ENCODE measurements at places on chromosomes 3 and 15. TPM values are rescaled to one million over a fixed set of nuclear protein-coding genes. Genes with fewer than 3 reads are reported as not detected.

HACL1 gene
- 7.8 TPM for polyA plus RNA-seq

ADAMTS9 gene
- polyA plus RNA-seq = not detected

VGLL3 gene
- not detected for polyA plus RNA-seq

TNIK gene
- 0.75 TPM for polyA plus RNA-seq

TM4SF18 gene
- polyA plus RNA-seq = not detected

DNA sequence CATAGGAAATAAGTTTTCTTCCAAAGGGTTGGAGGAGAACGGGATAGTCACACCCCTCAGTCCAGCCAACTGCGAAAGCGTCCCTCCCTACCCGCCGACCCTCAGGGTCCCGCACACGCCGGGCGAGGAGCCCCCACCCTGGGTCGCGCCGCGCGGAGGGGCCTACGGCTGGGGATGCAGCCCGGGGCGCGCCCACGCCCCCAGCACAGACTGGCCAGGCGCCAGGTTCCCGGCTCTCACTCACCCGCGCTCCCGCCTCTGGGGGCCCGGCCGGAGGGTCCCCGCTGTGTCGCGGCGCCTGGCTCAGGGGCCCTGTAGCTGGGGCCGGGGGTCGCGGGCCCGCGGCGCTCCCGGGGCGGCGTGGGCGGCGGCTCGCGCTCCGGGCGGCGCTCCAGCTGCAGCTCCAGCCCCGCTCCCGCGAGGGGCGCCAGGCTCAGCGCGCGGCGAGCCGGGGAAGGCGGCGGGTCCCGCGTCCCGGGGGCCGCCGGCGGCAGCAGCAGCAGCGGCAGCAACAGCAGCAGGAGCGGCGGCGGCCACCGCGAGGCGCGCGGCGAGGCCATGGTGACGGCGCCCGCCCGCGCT, 375 bp downstream of the HEG1 start:
- peaks cover 28% of the 10 kb centered on the region for H3K4me1 ChIP-seq
- H3K27me3 ChIP-seq = peaks cover 25% of the 10 kb centered on the region
- no peak overlapping the region for H3K27ac ChIP-seq
- peak overlapping the region; percentile 50 for H3K4me3 ChIP-seq
- DNase-seq = no peak

- no peak for DNase-seq
- no peaks in the 10 kb centered on the region for H3K27me3 ChIP-seq
- no peak overlapping the region for H3K4me3 ChIP-seq
- no peaks in the 10 kb centered on the region for H3K4me1 ChIP-seq
These were observed 196.4 kb downstream of the VGLL3 start for GRCh38 chr3:86794361-86795065.

- H3K36me3 ChIP-seq = no peaks in the 10 kb centered on the region
- H3K4me3 ChIP-seq = no peak overlapping the region
- H3K27me3 ChIP-seq = no peaks in the 10 kb centered on the region
- no peaks in the 10 kb centered on the region for H3K4me1 ChIP-seq
- no peak overlapping the region for H3K27ac ChIP-seq
These were observed 70.5 kb upstream of the KLHL25 start for GRCh38 chr15:85865070-85865684.

DNA sequence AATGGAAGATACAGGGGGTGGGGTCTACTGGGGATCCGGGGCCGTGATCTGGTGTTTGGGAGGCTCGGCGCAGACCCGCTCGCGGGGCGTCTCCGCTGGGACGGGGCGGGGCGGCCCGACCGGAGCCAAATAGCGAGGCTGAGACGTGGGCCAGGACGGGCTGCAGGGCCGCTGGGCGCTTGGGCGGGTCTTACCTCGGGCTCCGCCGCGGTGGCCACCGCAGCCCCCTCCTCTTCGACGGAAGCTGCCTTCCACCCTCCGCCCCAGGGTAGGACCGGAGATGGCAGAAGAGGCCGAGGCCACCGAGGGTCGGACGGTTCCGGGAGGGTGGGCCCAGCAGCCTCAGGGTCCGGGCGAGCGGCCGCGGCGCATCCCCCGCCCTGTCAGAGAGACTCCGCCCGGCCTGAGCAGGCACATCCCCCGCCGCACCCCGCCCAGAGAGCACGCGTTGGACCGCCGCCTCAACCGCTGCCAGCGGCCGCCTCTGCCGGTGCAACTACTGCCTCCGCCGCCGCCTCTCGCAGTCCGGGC, 399 bp downstream of the MYO9A start:
- DNase-seq = no peak
- no peaks in the 10 kb centered on the region for H3K27me3 ChIP-seq
- peaks cover 25% of the 10 kb centered on the region for H3K4me1 ChIP-seq

DNA sequence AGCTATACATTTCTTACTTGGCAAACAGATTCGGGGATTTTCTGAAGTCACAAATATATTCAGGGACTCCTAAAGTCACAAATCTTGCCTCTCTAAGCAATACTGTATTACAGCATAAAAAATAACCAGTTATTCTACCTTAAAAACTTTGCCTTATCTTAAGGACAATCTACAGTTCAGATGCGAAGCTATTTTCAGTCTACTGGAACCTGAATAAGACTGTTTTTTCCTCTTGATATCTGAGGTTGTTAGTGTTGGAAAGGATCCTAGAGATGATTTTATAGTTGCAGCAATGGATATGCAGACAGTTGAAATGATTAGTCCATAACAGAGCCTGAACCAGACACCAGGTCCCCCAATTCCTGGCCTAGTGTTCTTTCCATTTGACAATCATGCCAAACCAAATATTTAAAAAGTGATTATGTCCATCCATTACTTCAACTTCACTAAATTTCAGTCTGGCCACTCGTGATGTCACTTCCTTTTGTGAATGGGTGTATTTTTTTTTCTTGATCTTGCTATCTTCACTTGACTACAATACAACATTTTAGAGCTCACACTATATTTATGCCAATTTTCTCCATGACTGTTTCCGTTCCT, 1.8 kb downstream of the HDGFL3 start:
- DNase-seq = peak; percentile 5
- no peak overlapping the region for H3K27ac ChIP-seq
- peaks cover 16% of the 10 kb centered on the region for H3K4me1 ChIP-seq
- H3K4me3 ChIP-seq = peak overlapping the region; percentile 81

GRCh38 chr3:94146455-94146854, 83.6 kb downstream of the NSUN3 start:
- DNase-seq = no peak
- H3K4me1 ChIP-seq = no peaks in the 10 kb centered on the region
- H3K4me3 ChIP-seq = no peak overlapping the region
- H3K36me3 ChIP-seq = no peaks in the 10 kb centered on the region
- H3K27ac ChIP-seq = no peak overlapping the region

- H3K27me3 ChIP-seq = no peaks in the 10 kb centered on the region
- no peak overlapping the region for H3K4me3 ChIP-seq
- H3K4me1 ChIP-seq = peaks cover 50% of the 10 kb centered on the region
- DNase-seq = peak; percentile 71
- peak overlapping the region; percentile 70 for H3K27ac ChIP-seq
- no peaks in the 10 kb centered on the region for H3K36me3 ChIP-seq
These were observed 81.7 kb downstream of the HCN4 start for GRCh38 chr15:73287019-73287418.

DNA sequence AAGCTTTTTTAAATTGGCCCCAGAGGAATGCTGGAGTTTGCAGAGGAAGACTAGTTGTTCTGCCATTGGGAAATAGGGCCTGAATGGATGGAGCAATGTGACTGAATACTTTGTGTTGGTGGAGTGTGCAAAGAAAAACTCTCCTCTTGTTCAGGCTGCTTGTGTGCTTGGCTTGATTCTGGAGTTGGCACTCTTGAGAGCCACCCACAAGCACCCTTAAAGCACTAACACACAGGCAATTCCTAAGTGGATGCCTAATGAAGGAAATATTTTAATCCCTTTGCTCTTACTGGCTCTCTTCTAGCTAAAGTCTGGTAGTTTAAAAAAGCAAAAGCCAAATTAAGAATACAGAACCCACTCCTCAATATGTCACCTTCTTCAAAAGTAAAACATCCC, 304.4 kb upstream of the C2CD4B start:
- H3K4me1 ChIP-seq = no peaks in the 10 kb centered on the region
- DNase-seq = no peak
- no peaks in the 10 kb centered on the region for H3K27me3 ChIP-seq
- H3K27ac ChIP-seq = no peak overlapping the region
- no peaks in the 10 kb centered on the region for H3K36me3 ChIP-seq

DNA sequence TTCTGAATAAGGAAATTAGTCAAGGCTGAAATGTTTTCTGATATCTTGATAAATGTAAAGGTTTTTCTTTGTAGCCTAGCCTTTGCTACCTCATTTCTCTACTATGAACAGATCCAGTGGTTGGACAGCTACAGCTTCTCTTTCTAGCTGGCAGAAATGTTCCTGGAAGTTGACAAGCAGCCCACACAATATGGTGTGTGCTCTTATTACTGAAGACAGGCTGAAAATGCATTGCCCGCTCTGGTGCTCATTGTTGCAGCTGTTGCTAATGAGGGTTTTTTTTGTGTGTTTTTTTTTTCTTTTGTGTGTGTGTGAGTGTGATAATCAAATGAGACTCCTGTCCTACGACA, 844.3 kb upstream of the SEMA6D start:
- DNase-seq = no peak
- H3K4me3 ChIP-seq = no peak overlapping the region
- no peaks in the 10 kb centered on the region for H3K4me1 ChIP-seq
- H3K36me3 ChIP-seq = no peaks in the 10 kb centered on the region
- H3K27ac ChIP-seq = no peak overlapping the region

- H3K27ac ChIP-seq = no peak overlapping the region
- no peaks in the 10 kb centered on the region for H3K27me3 ChIP-seq
- H3K36me3 ChIP-seq = no peaks in the 10 kb centered on the region
- H3K4me3 ChIP-seq = no peak overlapping the region
These were observed 72.9 kb downstream of the RPL39L start for GRCh38 chr3:187066228-187066995.

DNA sequence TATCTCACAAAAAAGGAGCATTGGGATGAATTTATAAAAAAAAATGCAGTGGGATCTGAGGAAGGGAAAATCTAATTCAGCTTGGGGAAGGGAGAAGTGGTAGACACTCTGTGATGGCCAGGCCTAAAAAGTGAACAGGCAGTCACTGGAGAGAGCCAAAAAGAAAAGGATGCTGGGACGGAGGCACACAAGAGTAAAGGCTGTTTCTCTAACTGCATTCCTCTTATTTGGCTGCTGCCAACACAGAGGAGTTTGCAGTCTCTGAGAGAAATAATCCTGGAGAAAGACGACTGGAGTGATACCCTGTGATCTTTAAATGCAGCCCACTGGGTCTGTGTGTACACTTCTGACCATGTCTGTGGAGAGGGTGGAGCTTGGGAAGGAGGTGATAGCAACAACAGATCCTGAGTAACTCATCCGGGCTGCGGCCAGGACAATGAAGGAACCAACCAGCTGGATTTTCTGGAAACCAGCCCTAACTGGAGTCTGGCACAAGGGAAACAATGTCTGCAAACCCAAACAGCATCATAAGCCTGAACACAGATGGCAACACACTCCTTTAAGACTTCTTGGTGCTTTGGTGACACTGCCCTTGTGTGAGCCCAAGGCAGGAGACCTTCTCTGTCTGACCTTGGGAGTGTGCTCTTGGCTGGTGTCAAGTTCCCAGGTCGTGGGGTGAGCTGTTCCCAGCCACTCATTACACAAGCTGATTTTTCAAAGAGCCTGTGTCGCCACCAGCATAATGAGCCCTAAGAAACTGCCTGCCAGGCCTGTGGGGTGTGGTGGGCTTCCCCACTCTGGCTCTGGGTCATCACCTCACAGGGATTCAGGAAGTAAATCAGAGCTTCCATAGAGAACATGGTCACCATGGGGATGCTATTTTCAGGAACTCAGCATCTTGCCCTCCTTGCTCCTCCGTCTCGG, 8.0 kb downstream of the FYCO1 start:
- peaks cover 34% of the 10 kb centered on the region for H3K36me3 ChIP-seq
- no peak overlapping the region for H3K4me3 ChIP-seq
- peak overlapping the region; percentile 3 for H3K27ac ChIP-seq
- H3K4me1 ChIP-seq = peaks cover 36% of the 10 kb centered on the region
- peak; percentile 51 for DNase-seq

GRCh38 chr3:100561459-100562158, 47.8 kb upstream of the ADGRG7 start:
- H3K4me1 ChIP-seq = peaks cover 23% of the 10 kb centered on the region
- H3K36me3 ChIP-seq = no peaks in the 10 kb centered on the region
- no peaks in the 10 kb centered on the region for H3K27me3 ChIP-seq
- no peak overlapping the region for H3K27ac ChIP-seq
- DNase-seq = peak; percentile 18

- no peak overlapping the region for H3K27ac ChIP-seq
- H3K36me3 ChIP-seq = no peaks in the 10 kb centered on the region
- no peak overlapping the region for H3K4me3 ChIP-seq
- no peak for DNase-seq
- peaks cover 26% of the 10 kb centered on the region for H3K4me1 ChIP-seq
These were observed 2.3 kb downstream of the THOC7 start for GRCh38 chr3:63861306-63861705.

- H3K4me3 ChIP-seq = no peak overlapping the region
- no peaks in the 10 kb centered on the region for H3K27me3 ChIP-seq
- no peak overlapping the region for H3K27ac ChIP-seq
These were observed 29.1 kb downstream of the DAPK2 start for GRCh38 chr15:64017082-64017588.

DNA sequence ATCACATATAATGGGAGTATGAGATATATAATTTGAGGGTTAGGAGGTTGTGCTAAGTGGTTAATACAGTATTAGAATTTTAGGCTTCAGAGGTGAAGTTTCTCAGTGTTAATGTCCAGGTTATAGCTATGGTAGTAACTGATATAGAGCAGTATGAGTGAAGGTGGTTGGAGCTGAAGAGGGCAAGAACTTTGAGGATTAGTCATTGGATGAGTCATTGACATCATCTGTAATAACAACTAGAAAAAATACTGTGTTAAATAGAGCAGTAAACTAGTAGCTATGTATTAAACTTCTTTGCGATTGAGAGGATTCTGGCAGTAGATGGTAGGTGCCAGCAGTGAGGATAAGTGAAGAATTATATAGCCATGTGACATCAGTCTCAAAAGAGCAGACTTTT, 47.5 kb upstream of the EIF3J start:
- H3K4me1 ChIP-seq = no peaks in the 10 kb centered on the region
- H3K27me3 ChIP-seq = no peaks in the 10 kb centered on the region
- DNase-seq = peak; percentile 8
- H3K4me3 ChIP-seq = no peak overlapping the region

GRCh38 chr15:95202569-95203349, 971.4 kb downstream of the MCTP2 start:
- no peaks in the 10 kb centered on the region for H3K36me3 ChIP-seq
- DNase-seq = no peak
- H3K4me1 ChIP-seq = no peaks in the 10 kb centered on the region
- H3K27me3 ChIP-seq = no peaks in the 10 kb centered on the region

- H3K27me3 ChIP-seq = no peaks in the 10 kb centered on the region
- peaks cover 14% of the 10 kb centered on the region for H3K4me1 ChIP-seq
- no peak overlapping the region for H3K27ac ChIP-seq
These were observed 3.9 kb downstream of the GPD1L start for GRCh38 chr3:32110233-32110760.

Data from CD14-positive monocyte (primary cell).